WTC11 (cell line): ENCODE measurements at places on chromosomes 7 and 10. TPM values are rescaled to one million over a fixed set of nuclear protein-coding genes. Genes with fewer than 3 reads are reported as not detected.

Gene NANOS1
- total RNA-seq = 2.9 to 4.3 TPM (median 2.9 TPM) in 3 replicates

Gene KCNH2
- total RNA-seq = 13.9 to 16.2 TPM (median 14.6 TPM) in 3 replicates

Gene SLC16A9
- 4.0 to 5.5 TPM (median 4.7 TPM) in 3 replicates for total RNA-seq

Gene EVX1
- total RNA-seq = not detected in 3 replicates

Gene IDI2
- not detected in 3 replicates for total RNA-seq

- DNase-seq = no peak
- no peaks in the 10 kb centered on the region for H3K27me3 ChIP-seq
- H3K27ac ChIP-seq = peak overlapping the region; percentile 66
- no peak overlapping the region for H3K4me3 ChIP-seq
- H3K4me1 ChIP-seq = peaks cover 6% of the 10 kb centered on the region
- H3K36me3 ChIP-seq = peaks cover 5% of the 10 kb centered on the region; the same call in 1 of the 2 replicates
Observed at GRCh38 chr7:5699467-5700384, 81.7 kb downstream of the RNF216 start.

DNA sequence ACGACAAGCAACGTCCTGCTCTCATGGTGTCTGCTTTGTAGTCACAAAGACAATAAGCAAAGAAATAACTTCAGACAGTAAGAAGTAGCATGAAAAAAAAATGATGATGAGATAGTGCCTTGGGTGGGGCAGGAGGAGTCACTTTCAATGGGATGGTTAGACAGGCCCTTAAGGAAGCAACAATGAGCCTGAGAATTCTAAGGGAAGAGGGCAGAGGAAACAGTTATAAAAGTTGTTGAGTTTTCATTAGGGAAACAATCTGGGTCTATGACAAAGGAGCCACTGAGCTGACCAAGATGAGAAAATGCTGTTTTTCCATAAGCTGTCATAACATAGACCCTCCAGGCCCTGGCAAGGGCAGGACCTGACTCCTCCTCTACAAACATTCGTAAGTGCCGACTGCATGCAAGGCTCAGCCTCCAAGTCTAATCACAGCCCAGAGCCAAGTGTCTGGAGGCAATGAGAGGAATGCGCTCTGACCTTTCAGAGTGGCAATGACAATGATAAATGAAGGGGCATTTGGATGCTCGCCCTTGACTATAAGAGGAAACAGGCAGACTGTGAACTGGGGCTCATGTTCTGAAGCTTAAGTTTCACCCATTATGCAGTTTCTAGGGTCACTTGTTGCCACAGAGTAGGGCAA lies 43.7 kb downstream of the PPP1R3C start:
- no peak for DNase-seq
- H3K27me3 ChIP-seq = no peaks in the 10 kb centered on the region
- no peak overlapping the region for H3K27ac ChIP-seq
- no peak overlapping the region for H3K4me3 ChIP-seq
- no peaks in the 10 kb centered on the region for H3K4me1 ChIP-seq

DNA sequence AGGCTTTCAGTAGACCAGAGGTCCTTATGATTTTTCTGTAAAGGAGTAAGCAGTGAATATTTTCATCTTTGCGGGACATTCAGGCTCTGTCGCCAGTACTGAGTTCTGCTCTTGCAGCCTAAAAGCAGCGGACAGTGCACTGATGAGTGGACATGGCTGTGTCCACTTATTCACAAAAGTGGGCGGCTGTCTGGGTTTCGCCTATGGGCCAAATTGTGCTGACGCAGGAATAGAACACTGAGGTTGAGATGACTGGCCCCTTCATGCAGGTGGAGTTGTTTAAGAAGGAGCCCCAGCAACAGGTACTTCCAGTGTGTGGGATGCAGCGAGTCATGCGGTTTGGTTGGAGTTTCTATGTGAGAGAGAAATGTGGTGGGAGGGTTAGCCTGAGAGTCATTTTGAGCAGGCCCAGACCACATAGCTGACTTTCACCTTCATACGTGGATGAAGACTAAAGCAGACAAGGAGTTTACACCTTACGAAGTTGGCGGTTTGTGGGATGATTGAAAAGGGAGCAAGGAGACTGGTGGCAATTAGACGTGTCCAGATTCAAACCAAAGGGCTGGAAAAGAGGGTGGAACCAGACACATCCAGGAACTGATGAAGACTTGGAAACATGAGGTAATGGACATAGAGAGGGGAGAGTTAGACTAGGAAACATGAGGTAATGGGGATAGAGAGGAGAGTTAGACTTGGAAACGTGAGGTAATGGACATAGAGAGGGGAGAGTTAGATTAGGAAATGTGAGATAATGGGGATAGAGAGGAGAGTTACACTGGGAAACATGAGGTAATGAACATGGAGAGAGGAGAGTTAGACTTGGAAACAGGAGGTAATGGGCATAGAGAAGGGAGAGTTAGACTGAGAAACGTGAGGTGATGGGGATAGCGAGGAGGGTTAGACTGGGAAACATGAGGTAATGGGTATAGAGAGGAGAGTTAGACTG lies 38.2 kb downstream of the WDR37 start:
- no peaks in the 10 kb centered on the region for H3K4me1 ChIP-seq
- H3K36me3 ChIP-seq = peaks cover 22% of the 10 kb centered on the region
- no peak for DNase-seq
- H3K27me3 ChIP-seq = no peaks in the 10 kb centered on the region
- H3K27ac ChIP-seq = no peak overlapping the region
- no peak overlapping the region for H3K4me3 ChIP-seq
